ENCODE measurements at places on chromosomes 12 and 14.

GRCh38 chr12:52557476-52557875, 4.5 kb upstream of the KRT71 start:
- no peak for DNase-seq

- DNase-seq, result no peak
Measured at GRCh38 chr14:72847721-72848120, 46.2 kb downstream of the DPF3 start.

DNA sequence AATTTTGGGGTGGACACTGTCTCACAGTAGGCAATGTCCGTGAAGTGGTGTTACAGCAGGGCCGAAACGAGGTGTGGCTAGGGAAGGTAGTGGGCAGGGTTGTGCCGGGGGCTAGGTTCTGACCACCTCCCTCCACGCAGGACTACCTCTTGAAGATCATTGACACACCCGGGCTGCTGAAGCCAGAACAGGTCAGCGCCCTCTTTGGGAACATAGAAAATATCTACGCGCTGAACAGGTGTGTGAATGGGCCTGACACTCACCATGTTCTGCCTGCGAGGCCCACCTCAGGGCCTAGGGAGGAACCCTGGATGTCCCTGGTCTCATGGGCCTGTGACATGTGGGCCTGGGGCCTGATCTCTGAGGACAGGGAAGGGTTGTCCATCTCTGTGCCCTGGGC, 24.6 kb downstream of the PLEKHG3 start:
- DNase-seq, result no peak

DNA sequence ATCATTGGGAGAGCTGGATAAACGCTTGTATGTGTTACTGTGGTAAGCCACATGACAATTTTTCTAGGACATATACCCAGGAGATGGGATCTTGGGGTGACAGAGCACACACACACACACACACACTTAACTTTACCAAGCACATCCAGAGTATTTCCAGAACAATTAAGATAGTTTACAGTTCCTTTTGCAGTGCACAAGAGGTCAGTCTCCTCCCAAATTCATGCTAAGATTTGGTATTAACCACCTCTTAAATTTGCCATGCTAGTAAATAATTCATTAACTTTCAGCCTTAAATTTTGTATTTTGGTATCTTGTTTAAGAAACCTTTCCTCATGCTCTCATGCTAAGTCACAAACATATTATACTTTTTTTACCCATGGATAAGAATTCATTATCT, 33.9 kb upstream of the LIMA1 start:
- DNase-seq, result no peak

DNA sequence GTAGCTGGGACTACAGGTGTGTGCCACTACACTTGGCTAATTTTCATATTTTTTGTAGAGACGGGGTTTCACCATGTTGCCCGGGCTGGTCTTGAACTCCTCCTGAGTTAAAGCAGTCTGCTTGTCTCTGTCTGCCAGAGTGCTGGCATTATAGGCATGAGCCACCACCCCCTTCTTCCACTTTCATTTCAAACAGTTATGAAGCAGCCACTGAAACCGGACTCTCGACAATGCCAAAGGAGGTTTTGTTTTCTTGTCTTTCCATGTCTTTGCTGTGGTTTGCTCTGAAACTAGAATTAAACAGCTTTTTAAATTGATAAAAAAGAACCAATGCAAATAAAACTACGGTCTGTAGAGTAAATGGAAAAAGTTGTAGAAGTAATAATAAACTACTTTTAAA, 30.4 kb downstream of the RAP1B start:
- peak; percentile 22 for DNase-seq
